ENCODE measurements at places on chromosomes 5 and 9.

DNA sequence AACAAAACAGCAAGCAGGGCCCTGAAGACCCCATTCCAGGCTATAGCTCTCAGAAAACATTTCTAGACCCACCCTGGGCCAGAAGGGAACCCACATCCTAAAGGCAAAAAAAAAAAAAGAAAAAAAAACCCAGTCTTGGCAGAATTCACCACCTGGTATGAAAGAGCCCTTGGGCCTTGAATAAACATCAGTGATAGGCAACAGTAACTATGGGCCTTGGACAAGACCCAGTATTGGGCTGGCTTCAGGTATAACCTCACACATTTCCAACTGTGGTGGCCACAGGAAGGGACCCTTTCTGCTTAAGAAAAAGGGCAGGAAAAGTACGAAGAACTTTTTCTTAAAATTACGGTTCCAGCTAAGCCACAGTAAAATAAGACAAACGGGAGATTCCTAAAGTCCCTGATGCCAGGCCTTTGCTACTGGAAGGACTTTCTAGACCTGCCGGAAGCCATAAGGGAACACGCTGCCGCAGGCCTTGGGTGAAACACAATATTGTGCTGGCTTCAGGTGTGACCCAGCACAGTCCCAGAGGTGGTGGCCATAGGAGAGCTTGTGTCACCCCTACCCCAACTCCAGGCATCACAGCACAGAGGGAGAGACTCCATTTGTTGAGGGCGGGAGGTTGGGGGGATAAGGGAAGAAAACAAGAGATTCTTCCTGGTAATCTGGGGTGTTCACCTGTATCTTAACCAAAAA, 505.2 kb upstream of the RGMB start:
- no peak for DNase-seq

GRCh38 chr9:134553996-134554372, 87.6 kb upstream of the COL5A1 start:
- DNase-seq, result no peak

DNA sequence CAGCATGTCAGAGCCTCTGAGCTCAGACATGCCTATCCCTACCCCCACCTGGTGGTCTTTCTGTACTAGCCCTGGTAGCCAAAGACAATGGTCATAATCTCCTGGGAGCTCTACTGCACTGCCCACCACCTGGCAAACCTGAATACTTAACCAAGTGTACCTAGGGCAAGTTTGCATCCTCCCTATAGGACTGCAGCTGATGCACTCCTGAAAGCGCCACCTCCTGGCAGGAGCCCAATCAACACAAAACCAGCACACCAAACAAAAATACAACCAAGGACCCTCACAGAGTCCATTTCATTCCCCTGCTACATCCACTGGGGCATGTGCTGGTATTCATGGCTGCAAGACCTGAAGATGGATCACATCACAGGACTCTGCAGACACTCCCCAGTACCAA, 14.8 kb upstream of the FAM174A start:
- no peak for DNase-seq

GRCh38 chr5:62616615-62617277, 38.1 kb downstream of the LRRC70 start:
- DNase-seq, result no peak

DNA sequence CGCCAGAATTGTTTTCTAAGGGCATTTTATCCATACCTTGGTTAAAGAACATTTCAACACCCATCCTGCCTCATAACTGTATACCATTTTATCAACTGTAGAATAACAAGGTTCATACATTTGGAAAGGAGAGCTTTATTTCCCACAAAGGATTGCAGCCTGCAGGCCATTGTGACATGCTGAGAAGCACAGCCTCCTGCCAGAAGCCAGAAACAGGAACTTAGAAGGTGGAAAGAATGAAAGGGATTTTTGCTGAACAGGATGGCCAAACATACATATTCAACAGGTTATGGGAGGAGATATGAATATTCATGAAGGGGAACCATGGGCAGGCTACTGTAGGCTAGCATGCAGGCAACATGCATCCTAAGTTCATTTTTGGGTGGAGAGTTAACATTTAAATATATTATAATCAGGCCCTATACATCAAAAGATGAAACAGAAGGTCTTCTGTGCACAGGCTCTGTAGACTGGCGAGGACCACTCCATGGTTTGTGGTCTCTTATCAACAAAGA, 59.9 kb upstream of the DIRAS2 start:
- DNase-seq, result no peak

GRCh38 chr9:126438741-126439401, 112.2 kb downstream of the MVB12B start:
- no peak for DNase-seq

DNA sequence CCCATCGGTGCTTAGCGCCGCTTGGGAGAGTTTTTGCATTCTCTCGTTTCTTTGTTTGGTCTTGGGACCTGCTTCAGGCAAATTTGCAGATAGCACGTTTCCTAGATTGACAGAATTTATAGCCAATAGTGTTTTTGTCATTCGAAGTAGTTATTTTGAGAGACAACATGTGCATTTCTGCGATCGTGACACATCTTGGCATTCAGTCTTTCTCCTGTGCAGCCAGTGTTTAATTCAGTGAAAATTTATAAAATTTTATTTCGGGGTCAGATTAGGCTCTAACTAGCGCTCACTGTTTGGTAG, 830 bp downstream of the PRRC1 start:
- DNase-seq, result no peak

GRCh38 chr9:129615407-129616285, 5.3 kb downstream of the C9orf50 start:
- DNase-seq, result no peak

- DNase-seq, result peak; percentile 78
Measured at GRCh38 chr5:127447827-127448226, 69.6 kb upstream of the PRRC1 start.

DNA sequence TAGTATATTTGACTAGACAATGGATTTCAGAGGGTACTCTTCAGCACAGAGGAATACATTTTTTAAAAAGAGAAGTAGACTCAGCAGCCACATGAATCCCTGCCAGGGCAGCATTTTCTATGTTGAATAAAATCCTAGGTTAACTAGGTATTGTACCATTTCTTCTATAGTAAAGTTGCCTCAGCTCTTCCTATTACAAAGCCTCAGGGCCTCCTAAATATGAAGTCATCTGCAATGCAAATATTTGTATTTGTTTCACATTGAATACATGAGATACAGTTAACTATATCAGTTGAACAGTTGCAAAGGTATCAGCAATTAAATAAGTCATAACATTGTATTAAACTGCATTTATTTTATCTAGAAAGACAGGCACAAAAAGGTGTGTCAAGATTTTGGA, 59.5 kb downstream of the NUDT12 start:
- DNase-seq, result no peak

DNA sequence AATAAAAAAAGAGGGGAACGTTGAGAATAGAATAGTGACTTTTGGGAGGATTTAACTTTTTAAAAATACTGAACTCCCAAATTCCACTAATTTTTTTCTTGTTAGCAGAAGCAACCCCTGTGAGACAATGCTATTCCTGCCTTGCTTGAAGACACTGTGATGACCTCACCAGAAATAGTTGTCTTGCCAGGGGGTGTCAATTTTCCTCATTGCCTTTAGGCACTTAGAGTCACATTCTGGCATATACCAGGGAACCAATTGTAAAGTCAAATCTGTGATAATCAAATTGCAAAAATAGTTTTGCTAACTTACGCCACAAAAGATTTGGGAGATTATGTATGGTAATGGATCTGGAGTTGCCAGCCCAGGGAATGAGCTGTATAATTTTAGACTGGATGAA, 42.8 kb upstream of the RPS23 start:
- no peak for DNase-seq

DNA sequence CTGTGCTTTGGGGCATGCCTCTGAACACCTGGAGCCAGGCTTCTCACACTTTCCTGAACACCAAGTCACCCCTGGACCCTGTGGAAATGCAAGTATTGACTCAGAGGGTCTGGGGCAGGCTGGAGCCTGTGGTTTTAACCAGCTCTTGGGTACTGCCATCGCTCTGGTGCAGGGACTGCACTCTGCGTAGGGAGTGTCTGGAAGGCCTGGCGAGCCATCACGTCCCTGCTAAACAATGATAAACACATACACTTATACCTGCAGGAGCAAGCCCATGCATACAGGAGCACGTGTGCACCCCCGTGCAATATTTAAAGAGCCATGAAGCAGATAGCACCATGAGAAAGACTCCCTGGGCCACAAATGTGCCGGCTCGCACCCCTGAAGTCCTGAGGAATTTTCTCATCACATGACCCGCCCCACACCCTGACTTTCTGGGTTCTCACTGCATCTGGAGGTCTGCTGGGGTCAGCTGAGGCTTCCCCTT, 267.7 kb downstream of the GADD45G start:
- DNase-seq, result no peak

- DNase-seq, result no peak
Measured at GRCh38 chr5:50965654-50966375, 299.4 kb downstream of the PARP8 start.

- DNase-seq, result no peak
Measured at GRCh38 chr5:78490709-78491485, 130.5 kb downstream of the SCAMP1 start.

- no peak for DNase-seq
Measured at GRCh38 chr5:181261320-181262049, 542 bp upstream of the TRIM52 start.

DNA sequence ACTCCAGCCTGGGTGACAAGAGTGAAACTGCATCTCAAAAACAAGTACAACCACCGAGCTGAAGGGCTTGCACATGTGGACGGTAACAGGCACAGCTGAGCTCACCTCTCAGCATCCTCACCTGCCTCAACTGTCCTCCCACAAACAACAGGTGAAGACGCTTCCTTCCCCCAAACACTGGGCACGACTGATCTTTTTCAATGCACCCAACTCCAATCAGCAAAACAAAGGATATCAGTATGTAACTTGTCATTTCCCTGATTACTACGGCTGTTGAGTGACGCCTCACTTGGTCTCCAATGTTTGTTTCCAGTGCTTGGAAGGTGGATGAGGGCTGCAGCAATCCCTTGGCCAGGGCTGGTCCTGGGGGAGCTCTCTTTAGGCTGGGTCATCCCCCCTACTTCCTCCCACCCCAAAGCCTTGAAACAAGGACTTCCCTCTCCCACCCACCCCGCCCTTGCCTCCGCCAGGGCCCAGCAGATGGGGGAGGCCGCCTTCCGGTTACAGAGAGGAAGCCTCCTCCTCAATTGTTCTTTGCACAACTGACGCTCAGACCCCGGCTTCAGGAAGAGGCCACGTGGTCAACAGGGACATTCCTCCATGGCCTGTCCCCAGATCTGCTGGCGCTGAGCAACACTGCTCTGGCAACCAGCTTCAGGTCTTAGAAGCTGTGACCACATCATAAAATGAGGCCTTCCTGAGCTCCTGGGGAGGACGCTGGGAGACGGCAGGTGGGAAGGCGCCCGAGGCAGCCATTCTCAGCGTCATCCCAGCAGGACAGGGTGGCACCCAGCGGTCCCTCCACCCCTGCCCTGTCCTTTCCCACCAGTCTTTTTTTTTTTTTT, 5.9 kb downstream of the FAM78A start:
- no peak for DNase-seq

DNA sequence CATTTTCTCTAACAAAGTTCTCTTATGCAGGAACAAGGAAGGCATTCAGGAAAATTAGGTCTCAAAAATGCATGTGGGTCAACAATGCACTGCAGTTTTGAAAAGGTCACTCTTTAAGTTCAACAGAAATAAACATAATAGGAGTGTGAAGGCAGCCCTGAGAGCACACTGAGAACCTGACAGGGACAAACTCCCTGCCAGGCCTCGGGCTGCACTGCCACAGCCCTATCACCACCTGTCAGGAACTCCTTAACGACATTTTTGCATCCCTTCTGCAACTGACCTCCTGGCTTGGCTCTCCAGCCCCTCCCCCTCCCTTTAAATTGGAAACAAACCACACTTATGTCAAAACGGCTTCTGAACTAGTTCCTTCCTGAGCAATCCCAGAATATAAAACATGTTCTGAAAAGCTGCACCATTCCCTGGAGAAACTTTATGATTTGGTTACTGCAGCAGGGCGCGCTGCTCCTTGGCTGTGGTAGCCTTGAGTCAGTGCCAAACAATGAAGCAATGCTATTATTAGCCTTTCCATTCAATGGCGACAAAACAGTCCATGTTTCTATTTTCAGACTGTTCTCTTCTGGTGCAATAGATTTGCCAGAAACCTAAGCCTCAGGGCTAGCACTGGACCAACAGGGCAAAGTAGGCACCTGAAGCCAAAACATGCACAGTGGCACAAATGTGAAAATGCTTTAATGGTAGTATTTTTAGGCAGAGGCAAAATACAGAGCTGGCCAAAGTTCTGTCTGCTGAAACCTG, 160.1 kb upstream of the ZNF608 start:
- no peak for DNase-seq

DNA sequence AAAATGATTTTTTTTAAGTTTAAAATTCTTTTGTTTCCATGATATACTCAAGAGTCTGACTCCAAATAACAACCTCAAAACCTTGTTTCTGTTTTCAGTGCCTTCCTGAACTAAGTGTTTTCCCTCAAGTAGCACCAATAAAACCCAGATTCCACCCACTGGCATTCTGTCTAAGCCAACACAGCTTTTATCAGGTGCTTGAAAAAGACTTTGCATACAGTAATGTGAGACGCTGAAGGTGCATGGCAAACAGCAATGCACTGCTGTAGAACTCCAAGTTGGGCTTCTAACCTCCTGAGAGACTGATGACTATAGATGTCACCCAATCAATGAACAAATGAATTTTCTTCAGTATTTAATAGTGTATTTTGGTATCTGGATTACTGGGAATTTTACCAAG, 95.7 kb downstream of the NFIB start:
- no peak for DNase-seq

DNA sequence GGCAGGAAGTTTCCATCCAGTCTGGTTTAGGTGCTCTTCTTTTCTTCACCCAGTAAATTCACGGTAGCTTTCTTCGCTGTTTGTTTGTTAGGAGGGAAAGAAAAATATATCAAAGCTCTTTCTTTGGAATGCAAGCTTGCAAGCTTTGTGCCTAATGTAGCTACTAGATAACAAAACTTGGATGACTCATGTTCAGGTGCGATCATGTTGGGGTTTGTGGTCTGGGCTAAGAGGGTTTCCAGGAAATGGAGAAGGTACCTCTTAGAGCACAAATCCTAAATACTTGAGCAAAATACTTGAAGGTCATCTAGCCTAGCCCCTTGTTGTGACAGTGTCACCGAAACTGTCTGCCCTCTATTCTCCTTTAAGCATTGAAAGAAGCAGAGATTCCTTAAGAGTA, 17.7 kb downstream of the SRP19 start:
- DNase-seq, result no peak

DNA sequence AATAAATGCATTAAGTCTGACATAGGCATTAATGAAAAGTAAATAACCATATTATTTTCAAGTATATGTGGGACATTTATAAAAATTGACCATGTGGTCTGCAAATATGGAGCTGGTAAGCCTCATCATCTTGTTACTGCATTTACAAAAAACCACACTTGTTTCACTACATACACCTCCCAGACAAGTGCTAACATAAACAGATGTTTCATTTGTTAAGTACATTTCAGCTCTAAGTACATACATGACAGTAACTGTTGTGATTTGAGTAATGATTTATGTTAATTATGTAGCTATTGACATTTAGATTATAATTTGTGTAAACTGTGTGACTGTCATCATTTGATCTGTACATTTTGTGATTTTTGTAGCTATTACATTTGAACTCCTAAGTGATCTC, 13.9 kb downstream of the IDNK start:
- no peak for DNase-seq

GRCh38 chr9:17648516-17648915, 69.7 kb downstream of the SH3GL2 start:
- no peak for DNase-seq

Data from amniotic stem cell (primary cell).